ENCODE measurements at places on chromosomes 1 and 21.
A peak's percentile ranks its signal among the peaks of the same experiment; 100 is the strongest.

DNA sequence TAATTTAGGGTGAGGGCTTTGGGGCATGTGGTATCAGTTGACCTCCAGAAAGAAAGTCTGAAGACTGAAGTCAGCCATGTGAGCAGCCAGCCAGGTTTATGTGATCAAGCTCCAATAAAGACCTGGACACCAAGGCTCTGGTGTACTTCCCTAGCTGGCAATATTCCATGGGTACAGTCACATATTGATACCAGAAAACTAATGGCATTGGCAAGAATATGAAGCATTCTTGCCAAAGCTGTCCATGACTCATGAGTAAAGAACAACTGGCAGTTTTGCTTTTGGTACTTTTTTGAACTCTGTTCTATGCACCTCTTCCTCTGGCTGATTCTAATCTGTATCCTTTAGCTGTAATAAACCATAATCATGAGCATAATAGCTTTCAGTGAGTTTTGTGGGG, 415.3 kb upstream of the CAMK1G start:
- DNase-seq = no peak

DNA sequence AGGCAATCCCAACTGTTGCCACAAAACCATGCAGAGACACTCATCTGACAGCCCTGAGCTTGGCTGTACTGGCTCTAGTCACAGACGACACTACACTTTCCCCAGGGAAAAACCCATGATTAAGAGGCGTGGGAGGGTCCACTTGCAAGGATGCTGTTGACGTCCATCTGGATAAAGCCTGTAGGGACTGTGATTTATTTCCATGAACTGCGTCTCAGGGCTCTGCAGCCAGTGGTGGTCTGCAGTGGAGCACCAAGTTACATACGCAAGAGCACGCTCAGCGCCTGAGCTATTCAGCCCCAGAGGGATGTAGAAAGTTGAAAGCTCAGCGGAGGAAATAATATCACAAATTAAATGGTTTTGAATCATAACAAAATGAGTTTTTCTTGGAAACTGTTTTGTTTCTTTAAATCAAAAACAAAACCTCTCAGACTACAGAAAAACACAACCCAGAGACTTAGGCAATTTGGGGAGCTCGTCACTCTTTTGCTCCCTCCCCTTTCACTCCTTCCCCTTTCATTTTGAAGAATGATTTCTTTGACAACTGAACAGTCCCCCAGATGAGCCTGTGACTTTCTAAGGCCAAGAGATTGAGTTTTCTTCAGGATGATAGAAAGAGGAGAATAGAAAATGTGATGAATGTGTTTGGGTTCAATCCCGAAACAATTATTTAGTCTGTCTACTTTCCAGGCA, 71.2 kb downstream of the NGF start:
- DNase-seq = no peak

GRCh38 chr1:240737298-240737697, 125.3 kb upstream of the GREM2 start:
- no peak for DNase-seq

- no peak for DNase-seq
Measured at GRCh38 chr1:34162852-34163766, 1.9 kb downstream of the CSMD2 start.

DNA sequence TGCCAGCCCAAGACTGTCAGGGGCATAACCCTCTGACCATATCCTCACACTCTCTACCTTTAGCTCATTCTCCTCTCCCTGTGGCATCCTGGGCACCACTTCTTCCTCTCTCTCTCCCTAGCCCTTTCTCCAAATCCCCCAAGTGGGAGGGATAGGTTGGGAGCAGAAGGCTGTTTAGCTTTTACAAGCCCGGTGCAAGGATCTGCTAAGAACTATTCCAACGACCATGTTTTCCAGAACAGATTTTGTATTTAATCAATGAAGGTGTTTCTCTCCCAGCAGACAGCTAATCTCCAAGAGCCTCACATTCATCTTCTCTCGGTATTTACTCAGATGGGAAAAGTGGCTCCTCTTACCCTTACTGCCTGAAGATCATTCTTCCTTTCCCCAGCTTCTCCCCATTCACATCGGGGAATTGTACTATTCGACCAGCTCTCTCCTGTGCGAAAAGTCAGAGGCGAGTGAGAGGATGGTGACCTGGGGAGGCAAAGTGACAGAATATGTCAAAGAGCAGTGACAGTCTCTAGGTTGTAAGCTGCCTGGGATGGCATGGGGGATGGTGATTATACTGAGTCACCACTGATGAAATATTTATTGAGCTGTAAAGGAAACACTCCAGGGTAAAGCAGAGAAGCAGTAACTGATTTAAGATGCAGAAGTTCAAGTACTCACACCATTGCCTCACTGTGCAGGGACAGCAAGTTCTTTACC, 47.0 kb upstream of the RBM15 start:
- DNase-seq = no peak

GRCh38 chr1:26719205-26719604, 23.4 kb downstream of the ARID1A start:
- DNase-seq = no peak

GRCh38 chr21:20311234-20311787, 686.9 kb upstream of the NCAM2 start:
- DNase-seq = no peak

DNA sequence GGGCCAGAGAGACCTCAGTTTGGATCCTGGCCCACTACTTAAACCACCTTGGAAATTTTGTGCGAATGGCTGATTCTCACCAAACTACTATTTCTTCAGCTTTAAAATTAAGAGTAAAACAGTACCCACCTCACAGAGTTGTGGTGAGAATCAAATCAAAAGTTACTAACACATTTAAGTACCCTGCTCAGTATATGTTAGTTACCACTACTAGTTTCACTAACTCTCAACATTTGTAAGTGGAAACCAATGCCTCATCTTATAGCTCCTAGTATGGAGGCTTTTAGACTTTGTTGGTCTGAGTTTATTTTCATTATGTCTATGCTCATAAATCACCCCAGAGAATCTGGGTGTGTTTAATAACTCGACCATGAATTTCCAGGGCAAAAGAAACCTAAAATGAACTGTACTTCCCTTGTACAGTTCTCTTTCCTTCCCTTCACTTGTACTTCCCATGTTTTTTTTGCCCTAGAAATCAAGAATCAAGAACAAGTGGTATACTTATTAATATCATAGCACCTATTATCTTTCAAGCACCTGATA, 11.6 kb upstream of the SERBP1 start:
- DNase-seq = no peak

DNA sequence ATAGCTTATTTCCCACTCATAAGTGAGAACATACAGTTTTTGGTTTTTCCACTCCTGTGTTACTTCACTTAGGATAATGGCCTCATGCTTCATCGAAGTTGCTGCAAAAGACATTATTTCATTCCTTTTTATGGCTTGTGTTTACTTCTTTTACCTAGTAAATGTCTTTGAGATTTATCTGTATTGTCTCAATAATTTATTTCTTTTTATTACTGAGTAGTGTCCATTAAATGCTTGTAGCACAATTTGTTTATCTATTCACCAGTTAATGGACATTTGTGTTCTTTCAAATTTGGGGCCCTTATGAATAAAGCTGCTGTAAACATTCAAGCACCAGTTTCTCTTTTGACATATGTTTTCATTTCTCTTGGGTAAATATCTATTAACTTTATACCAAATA, 86.0 kb downstream of the UCHL5 start:
- DNase-seq = no peak

- DNase-seq = no peak
Measured at GRCh38 chr1:110434946-110435345, 16.0 kb upstream of the PROK1 start.

DNA sequence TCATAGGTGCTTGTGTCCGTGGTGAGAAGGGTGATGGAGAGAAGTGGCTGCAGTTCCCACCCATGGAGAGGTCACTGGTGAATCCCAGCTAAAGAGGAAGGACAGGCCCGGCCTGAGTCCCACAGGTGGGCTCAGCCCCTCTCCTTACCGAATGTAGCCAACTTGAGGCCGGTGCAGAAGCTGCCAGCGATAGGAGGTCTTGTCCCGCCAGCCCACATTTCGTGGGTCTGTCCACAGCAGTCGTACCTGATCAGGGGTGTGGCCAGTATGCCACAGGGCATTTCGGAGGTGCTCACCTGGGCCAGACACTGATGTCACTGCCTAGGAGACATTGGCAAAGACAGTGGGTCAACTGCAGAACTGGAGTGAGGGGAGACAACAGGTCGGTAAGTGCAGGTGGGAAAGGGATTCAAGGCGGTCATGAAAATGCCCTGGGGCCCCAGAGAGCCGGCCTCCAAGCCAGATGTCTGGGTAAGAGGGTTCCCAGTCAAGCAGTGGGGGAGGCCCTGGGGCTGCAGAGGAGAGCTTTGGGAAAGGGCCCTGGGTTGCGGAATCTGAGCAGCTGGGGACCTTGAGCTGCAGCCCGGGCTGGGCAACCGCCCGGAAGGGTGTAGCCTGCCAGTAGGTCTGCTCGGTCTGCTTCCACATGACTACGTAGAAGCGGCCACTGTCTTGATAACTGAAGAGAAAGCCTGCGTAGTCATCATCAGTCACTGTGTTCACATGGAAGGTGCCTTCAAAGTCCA, 10.6 kb downstream of the THBS3 start:
- no peak for DNase-seq

DNA sequence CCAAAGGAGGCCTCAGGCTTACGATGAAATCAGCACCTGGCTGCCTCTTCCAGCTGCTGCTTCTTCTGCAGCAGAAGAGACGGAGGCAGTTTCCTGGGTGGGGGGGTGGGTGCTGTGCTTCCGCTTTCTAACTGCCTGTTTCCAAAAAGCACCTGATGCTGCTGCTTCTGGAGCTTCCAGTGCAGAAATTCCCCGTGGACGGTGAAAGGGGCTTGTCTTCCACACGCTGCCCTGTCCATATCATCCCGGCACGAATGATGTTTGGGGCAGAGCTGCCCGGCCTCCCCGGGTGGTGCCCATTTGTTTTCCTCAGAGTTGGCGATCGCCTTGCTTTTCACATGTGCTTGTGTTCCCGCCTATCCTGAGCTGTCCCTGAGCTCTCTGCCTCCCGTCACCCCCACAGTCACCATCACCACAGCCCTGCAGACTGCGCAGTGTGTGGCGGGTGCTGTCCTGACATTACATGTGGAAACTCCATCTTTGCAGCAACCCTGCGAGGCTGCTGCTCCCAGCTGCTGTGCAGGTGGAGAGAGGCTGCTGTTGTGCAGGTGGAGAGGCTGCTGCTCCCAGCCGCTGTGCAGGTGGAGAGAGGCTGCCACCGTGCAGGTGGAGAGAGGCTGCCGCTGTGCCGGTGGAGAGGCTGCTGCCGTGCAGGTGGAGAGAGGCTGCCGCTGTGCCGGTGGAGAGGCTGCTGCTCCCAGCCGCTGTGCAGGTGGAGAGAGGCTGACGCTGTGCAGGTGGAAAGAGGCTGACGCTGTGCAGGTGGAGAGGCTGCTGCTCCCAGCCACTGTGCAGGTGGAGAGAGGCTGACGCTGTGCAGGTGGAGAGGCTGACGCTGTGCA, 1.8 kb downstream of the TTLL10 start:
- no peak for DNase-seq

DNA sequence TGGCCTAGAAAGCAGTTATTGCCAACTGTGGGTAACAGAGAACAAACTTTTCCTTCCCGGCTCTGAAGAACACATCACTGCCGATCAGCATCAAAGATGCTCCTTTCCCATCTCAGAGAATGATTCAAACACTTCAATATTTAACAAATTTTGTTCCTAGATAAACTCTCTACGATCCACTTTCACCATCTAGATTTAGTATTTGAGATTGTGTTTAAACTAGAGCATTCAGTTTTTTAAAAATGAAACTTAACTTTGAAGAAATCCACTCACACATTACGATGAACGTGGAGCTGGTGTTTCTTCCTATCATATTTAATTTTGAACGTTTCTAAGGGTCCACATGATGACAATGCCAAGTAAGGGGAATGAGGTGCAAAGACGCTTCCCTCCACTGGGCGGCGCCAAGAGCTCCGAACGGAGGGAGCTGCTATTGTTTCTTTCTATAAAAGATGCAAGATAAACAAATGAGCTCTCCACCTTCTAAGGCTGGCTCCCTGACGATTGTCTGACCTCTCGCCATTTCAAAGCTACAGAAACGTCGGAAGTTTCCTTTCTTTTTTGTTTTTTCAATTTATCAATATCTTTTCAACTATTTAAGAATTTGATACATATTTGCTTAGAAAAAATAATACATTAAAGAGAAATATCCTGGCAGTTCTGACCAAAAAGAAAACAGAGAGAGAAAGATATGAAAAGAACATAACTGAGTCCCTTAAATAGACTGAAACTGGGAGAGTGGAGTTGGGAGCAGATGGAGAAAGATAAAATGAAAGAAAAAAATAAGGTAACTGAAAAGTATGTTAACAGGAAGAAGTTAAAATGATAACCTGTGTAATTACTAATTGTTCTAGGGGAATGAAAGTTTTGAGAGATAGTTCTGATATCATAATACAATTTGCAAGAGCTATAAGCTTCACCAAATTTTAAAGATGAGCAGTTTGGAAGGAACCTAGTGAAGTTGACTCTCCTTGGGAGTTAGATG, 4.4 kb upstream of the BARHL2 start:
- DNase-seq = peak; percentile 42

- DNase-seq = no peak
Measured at GRCh38 chr1:10768552-10768951, 27.9 kb downstream of the CASZ1 start.

DNA sequence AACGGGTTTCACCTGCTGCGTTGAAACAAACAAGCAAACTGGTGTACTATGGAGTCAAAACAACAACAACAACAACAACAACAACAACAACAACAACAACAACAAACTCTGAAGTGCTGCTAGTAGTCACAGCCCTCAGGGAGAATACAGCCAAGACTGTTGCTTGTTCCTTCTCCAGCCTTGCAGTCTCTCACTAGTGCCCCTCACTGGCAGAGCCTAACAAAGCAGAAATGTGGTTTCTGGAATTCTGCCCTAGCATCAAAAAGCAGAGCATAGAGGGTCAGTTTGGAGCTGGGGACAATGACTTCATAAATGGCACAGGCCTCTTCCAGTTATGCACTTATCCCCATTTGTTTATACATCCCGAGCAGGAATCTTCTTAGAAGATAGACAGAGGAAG, 187.4 kb downstream of the KCNK2 start:
- DNase-seq = no peak

DNA sequence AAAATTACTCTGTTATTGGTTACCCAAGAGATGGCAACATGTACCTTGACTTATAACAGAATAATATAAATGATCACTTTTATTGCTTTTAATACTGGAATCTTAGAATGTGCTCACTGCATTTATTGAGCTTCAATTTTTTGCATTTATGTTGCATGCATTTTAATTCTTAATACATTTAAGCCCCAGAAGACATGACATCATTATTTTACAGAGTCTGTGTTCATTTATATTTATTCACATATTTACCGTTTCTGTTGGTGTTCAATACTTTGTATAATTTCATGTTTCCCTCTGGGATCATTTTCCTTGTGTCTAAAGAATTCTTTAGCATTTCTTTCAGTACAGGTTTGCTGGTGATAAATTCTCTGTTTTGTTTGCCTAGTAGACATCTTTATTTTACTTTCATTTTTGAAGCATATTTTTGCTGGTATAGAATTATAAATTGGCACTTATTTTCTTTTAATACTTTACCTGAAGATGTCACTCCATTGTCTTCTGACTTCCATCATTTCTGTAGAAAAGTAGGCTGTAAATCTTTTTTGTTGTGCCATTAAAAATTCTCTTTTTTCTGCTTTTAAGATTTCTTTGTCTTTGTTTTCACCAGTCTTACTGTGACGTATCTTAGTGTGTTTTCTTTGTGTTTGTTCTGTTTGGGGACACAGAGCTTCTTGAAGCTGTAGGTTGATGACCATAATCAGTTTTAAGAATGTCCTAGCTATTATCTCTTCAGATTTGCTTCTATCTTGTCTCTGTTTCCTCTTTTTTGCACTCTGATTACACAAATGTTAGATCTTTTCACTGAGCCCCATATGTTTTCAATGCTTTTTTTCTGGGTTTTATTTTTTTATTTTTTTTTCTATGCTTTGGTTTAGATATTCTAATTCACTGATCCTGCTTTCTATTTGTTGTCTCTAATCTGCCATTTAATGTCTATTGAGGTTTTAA, 26.9 kb downstream of the DISP3 start:
- no peak for DNase-seq

Measured in stimulated activated naive CD4-positive, alpha-beta T cell treated with Interleukin-2 at 50 U/mL for 16 hours (primary cell).